ENCODE measurements at places on chromosomes 4 and X.

GRCh38 chr4:18859468-18859867 lies 837.9 kb upstream of the LCORL start:
- DNase-seq: no peak

DNA sequence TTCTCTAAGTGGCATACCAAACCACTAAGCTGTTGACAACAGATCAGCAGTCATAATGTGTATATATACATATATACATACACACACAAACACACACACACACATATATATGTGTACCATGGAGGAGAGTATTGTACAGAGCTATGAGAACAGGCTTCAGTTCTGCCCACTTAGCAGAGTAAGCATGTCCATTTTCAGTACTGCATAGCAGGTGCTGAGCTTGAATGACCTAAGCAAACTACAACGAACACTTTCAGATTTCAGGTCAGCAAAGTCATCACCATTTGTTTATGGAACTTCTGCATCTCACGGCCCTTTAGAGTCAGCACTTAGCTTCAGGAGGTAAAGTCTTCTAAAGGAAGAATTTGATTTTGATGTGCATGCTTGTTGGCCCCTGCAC lies 735.8 kb upstream of the ATOH1 start:
- DNase-seq: no peak

DNA sequence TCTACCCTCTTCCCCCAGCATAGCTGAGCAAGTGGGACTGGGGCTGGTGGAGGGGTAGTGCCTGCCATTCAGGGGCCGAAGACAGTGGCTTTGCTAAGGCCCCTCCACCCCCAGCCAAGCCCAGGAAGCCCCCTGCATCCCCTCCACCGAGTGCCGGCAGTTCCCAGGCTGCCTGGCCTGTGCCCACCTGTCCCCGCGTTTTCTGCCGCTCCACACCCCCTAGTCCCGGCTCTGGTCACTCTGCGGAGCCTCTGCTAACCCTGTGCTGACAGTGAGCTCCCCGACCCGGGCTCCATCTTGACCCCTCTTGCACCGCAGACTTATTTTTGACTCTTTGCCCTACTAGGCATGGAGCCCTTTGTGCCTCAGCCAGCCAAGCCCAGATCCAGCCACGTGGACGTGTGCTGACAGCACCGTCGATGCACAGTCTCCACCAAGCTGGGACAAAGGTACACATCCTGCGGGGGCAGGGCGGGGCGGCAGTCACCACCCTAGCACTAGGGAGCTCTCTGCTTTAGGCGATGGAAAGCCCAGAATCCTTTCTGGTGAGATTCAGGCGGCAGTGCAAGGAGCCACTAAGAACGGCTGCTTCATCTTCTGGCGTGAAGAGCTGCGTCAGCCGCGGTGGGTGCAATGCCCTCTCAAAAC lies 96.6 kb downstream of the PHKA2 start:
- no peak for DNase-seq

DNA sequence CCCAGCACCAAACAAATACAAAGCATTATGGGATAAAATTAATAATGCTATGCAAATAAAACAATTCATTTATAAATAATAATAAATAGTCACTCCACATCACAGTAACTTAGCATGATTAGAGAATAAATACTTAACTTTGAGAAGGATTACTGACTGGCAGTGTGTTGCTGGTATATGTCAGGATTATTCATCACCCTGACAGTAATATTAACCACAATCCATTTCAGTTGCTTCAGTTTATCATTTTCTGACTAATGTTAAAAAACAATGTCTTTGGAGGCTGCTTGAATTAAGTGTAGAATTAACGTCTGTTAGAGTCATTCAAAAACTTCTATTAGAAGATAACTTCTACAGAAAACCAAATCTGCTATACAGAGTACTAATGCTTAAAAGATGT lies 124.1 kb upstream of the MAB21L2 start:
- DNase-seq: no peak

Data from T-helper 17 cell (primary cell).